Kidney tubule cell (primary cell): ENCODE measurements at places on chromosomes 11 and 22.

DNA sequence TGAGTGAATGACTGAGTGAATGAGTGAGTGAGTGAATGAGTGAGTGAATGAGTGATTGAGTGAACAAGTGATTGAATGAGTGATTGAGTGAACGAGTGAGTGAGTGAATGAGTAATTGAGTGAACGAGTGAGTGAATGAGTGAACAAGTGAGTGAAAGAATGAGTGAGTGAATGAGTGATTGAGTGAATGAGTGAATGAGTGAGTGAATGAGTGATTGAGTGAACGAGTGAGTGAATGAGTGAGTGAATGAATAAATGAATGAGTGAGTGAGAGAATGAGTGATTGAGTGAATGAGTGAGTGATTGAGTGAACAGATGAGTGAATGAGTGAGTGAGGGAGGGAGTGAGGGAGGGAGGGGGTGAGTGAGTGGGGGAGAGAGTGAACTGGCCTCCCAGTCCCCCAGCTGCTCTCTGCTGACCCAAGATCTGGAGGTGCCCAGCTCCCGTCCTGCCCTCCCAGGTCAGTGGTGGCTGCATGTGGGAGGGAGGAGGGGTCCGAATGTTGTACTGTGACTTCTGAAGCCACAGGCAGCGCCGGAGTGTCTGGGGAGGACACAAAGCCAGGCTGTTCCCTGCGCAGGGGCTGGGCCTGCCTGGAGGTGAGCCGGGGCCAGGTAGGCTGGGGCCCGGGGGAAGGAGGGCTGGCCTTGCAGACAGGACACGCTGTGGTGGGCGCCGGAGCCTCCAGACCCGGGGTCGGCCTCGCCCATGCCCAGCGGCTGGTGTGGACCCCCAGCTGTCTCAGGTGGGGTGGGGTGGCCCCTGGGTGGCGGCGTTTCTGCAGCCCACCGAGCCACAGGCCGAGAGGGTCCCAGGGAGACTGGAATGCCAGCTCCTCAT is 17.8 kb upstream of the PIM3 start:
- no peak for DNase-seq

DNA sequence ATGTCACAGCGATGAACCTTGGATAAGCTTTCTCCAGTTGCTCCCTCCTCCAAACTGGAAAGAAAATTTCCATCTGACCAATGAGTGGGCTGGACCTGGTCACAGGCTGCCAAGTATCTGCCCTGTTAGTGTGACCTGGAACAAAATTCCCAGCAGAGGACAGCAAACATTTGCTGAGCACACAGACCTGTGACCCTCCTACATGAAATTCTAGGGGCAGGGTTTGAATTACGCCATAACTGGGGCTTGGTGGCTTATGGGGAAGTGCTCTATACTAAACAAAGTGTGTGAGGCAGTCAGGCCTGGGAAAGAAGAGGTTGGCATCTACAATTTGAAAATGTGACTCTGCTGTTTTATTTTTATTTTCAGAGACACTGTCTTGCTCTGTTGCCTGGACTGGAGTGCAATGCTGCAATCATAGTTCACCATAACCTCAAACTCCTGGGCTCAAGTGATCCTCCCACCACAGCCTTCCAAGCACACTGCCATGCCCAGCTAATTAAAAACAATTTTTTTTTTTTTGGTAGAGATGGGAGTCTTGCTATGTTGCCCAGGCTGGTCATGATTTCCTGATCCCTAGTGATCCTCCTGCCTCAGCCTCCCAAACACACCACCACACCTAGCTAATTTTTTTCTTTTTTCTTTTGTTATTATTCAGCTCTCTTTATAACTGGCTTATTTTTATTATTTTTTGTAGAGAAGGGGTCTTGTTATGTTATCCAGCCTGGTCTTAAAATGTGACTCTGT is 13.6 kb upstream of the XBP1 start:
- no peak for DNase-seq

- no peak for DNase-seq
These were observed 16.3 kb downstream of the CHRDL2 start for GRCh38 chr11:74714904-74715303.

GRCh38 chr11:46162700-46163099 is 41.4 kb upstream of the PHF21A start:
- DNase-seq = peak; percentile 16

GRCh38 chr11:126115127-126115495 is 52.4 kb upstream of the CDON start:
- peak; percentile 16 for DNase-seq

DNA sequence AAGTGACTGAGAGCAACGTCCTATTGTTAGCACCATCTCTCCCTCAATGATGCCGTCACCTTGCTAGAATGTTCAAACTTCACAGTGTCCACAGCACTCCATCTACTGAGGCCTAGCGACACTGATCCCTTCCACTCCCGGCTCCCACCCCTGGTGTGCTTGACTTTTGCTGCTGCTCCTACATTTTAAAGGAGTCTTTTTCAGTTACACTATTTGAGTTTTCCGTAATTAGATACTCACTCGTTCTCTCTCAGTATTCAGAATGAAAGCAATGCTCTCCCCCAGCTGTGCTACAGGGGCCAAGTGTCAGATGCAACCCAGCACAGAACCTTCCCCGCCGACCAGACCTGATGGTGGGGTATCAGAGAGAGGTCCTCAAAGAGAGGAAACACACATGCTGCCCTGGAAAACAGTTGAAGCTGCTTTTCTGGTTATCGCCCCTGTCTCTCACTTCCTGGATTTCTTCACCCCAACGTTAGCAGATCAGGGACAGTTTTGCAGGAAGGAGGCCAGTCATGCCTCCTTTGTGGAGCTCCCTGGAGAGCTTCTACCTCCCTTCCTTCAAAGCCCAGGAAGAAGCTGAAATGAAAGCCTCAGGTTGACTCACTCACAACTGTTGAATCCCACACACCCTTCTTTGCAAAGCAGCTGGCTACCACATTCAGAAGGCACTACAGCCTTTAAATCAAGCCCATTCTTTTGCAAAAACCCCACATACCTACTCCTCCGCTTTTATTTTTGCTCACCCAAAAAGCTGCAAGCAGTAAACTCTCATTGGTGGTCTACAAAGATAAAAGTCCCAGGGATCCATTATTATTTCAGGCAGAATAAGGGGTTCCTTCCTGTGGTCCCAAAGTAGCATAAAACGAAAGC is 23.5 kb downstream of the LARGE1 start:
- no peak for DNase-seq
